ENCODE measurements at places on chromosomes 6 and 20.

- no peak for DNase-seq
Observed at GRCh38 chr6:138719744-138720143, 53.8 kb upstream of the CCDC28A start.

DNA sequence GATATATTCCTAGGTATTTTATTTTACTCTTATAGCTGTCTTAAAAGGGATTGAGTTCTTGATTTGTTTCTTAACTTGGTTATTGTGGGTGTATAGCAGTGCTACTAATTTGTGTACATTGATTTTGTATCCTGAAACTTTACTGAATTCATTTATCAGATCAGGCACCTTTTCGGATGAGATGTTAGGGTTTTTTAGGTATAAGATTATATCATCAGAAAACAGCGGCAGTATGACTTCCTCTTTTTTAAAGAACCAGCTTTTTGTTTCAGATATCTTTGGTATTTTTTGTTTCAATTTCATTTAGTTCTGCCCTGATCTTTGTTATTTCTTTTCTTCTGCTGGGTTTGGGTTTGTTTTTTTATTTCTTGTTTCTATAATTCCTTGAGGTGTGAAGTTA, 382.4 kb upstream of the ADGRB3 start:
- no peak for DNase-seq

DNA sequence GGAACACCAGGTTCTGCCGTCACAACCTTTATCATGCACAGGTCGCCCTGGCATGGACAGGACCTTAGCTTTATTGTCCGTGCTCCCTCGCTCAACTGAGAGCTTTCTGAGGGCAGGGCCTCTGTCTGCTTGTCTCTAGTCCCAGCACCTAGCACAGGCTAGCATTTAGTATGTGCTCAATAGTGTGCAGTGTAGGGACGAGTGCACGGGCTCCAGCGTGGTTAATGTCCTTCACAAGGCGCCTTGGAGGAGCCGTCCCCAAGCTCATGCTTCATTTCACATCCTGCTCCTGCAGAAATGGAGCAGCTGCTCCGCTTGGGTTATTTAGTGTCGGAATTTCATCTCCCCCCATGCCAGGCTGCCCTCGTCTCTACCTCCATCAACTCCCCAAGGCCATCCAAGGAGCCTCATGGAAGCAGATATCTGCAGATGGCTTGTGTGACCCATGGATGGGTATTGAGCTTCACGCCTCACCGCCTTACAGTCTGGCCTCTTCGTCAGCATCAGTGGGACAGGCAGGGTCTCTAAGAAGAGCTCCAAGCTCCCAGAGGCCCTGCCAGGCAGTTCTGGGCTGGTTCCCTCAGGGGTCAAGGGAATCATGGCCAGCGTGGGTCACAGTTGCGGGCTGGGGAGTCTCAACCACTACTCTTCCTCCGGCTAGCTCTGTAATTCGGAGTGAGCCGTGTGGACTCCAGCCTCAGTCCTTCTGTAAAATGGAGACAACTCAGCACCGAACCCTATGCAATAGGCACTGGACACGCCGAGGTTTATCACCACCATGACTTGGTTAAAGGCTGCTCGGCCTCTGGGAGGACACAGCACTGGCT, 60.8 kb upstream of the APCDD1L start:
- DNase-seq: no peak

DNA sequence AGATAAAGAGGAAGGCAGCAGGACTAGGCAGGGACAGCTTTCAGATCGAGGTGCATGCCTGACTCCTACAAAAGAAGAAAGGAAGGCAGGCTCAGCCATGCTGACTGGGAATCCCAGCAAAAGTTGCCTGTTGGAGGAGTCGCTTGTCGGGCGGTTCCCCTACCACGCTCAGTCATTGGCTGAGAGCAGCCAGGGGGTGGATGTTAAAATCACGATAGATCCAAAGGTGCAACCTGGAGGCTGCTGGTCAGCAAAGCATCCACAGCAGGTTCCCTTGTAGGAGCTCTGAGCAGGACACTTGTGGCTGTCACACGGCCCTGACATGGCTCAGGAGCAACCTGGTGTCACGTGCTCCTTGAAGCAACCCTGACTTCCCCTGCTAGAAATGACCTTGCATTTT, 74.6 kb downstream of the ISM1 start:
- DNase-seq: no peak

GRCh38 chr20:64222291-64222735, 33.2 kb upstream of the PCMTD2 start:
- no peak for DNase-seq

- no peak for DNase-seq
Observed at GRCh38 chr20:25538838-25539665, 46.3 kb downstream of the NINL start.

- no peak for DNase-seq
Observed at GRCh38 chr6:24779416-24780016, 4.8 kb downstream of the GMNN start.

GRCh38 chr6:8006208-8006607, 58.0 kb downstream of the BLOC1S5 start:
- peak; percentile 48 for DNase-seq

GRCh38 chr6:136148051-136148450, 102.1 kb downstream of the MTFR2 start:
- DNase-seq: no peak

DNA sequence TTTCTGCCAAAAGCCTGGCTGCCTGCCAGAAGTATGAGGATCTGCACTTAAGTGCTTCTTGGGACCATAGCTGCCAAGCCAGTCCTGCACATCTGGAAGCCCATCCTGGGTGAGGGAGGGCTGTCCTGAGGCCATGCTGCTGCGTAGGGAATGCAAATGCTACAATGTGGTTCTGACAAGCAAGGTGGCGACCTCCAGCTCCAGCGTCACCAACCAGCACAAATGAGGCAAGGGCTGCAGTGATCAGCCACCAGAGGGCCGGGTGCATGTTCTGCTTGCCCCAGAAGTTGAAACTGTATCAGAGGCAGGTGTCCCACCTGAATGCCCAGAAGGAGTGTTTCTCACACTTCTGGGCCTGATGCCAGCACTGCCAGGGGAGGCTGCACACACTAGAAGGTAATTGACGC, 99.1 kb upstream of the KCNQ5 start:
- DNase-seq: peak; percentile 52
